Thyroid gland (tissue), 4 donors: ENCODE measurements at places on chromosomes 4 and X. TPM values are rescaled to one million over a fixed set of nuclear protein-coding genes. Genes with fewer than 3 reads are reported as not detected.

DNA sequence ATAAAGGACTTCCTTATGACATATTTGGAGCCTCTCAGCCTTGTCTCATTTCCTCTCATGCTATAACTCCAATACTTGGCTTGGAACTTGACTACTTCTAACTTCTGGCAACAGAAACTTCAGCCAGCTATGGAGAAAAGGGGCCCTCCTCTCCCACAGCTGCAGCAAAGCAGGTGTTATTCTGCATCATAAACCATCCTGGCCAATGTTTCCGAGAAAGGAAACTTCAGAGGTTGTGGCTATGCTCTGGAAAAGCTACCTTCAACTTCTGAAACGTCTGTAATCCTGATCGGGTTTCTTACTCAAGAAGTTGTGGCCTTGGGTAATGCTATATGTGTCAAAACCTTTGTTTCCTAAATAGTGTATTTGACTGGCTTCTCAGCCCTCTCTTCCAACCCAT is 109.5 kb upstream of the CDX4 start:
- no peak for DNase-seq
- H3K4me3 ChIP-seq = no peak overlapping the region

The PCSK1N gene
- 4.0 TPM for total RNA-seq

DNA sequence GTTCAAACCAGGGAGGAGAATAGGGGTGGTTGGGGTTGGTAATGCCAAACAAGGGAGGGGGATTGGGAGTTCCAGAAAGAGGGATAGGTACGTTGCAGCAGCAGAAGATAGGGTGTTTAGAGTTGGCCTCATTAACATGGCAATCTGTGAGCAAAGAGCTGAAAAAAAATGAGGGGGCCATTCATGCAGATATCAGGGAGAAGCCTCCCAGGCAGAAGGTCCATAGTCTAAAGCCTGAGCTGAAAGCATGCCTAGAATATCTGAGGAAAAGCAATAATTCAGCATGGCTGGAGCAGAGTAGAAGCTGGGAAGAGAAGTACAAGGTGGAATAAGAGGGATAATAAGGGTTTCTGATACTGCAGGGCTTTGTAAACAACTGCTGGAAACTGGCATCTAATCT is 550.9 kb upstream of the LCORL start:
- no peak overlapping the region for H3K4me3 ChIP-seq
- H3K36me3 ChIP-seq = no peaks in the 10 kb centered on the region
- no peaks in the 10 kb centered on the region for H3K27me3 ChIP-seq
- no peak for DNase-seq
- H3K4me1 ChIP-seq = no peaks in the 10 kb centered on the region

The TMPRSS11B gene
- total RNA-seq = not detected

The GABRG1 gene
- 0.13 TPM for total RNA-seq

GRCh38 chr4:146470604-146471003 is 51.1 kb downstream of the SLC10A7 start:
- H3K4me1 ChIP-seq = no peaks in the 10 kb centered on the region
- H3K27ac ChIP-seq = no peak overlapping the region
- H3K36me3 ChIP-seq = no peaks in the 10 kb centered on the region
- no peak overlapping the region for H3K4me3 ChIP-seq
- no peaks in the 10 kb centered on the region for H3K27me3 ChIP-seq

- no peak for DNase-seq
- H3K27me3 ChIP-seq = no peaks in the 10 kb centered on the region
- H3K36me3 ChIP-seq = no peaks in the 10 kb centered on the region
- peaks cover 9% of the 10 kb centered on the region for H3K4me1 ChIP-seq
- H3K4me3 ChIP-seq = no peak overlapping the region
These were observed 50.0 kb downstream of the SLC7A11 start for GRCh38 chr4:138192113-138192512.

DNA sequence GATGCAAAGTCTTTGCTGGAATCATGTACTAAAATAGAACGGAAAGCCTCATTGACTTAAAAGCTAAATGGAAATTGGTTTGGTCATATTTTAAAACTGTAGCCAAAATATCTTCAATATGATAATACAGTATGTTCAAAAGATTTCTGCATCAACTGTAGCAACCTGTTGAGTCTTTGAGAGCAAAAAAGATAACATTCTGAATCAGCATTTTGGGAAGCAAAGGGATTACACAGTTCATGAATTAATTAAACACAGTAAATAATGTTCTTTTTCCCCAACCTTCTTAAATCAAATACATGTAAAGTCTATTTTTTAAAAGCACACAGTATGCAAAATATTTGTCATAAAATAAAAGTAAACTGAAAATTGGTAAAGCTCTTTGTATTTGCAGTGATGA is 50.5 kb downstream of the DCHS2 start:
- no peak for DNase-seq
- no peak overlapping the region for H3K4me3 ChIP-seq
- H3K36me3 ChIP-seq = no peaks in the 10 kb centered on the region
- no peaks in the 10 kb centered on the region for H3K27me3 ChIP-seq
- no peaks in the 10 kb centered on the region for H3K4me1 ChIP-seq

DNA sequence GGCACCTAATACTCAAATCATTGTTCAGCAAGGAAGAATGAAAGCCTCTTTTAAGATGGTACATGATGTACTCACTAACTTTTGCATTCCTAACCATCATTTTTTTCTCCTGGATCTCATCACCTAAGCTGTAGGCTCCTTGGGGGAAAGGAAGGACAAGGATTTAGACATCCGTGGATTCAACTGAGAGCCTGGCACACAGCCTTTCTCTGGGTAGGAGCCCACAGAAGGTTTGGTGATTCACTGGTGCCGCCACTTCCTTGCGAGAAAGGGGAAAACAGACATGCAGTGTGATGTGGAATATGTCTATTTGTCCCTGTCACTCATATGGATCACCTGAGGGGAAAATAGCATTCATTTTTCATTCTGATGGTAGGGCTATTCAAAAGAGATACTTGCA is 147.3 kb downstream of the PCDH7 start:
- H3K4me3 ChIP-seq = no peak overlapping the region
- H3K27ac ChIP-seq = no peak overlapping the region
- no peaks in the 10 kb centered on the region for H3K27me3 ChIP-seq
- no peak for DNase-seq
- no peaks in the 10 kb centered on the region for H3K36me3 ChIP-seq
- no peaks in the 10 kb centered on the region for H3K4me1 ChIP-seq

GRCh38 chrX:63349307-63349706 is 1.8 kb downstream of the SPIN4 start:
- no peak for DNase-seq
- H3K4me3 ChIP-seq = no peak overlapping the region
- no peak overlapping the region for H3K27ac ChIP-seq
- H3K27me3 ChIP-seq = no peaks in the 10 kb centered on the region
- no peaks in the 10 kb centered on the region for H3K36me3 ChIP-seq
- no peaks in the 10 kb centered on the region for H3K4me1 ChIP-seq

DNA sequence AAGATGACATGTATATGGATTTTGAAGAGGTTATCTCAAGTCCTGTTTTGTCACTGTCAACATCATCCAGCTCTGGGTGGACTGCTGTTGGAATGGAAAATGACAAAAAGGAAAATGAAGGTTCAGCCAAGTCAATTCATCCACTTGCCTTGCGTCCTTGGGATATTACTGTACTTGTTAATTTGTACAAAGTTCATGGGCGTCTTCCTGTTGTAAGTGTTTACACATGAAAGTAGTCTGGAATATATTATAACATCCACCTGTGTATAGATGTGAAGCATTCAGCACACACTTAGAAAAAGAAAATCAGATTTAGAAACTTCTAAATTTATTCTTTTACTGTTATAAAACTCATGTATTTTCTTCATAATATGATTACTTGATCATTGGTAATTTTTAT is 67.2 kb downstream of the BLTP1 start:
- H3K4me3 ChIP-seq = no peak overlapping the region
- peaks cover 12% of the 10 kb centered on the region for H3K36me3 ChIP-seq
- no peak overlapping the region for H3K27ac ChIP-seq

GRCh38 chrX:154426916-154427770 is 1.3 kb upstream of the ATP6AP1 start:
- H3K27ac ChIP-seq = no peak overlapping the region
- no peaks in the 10 kb centered on the region for H3K36me3 ChIP-seq
- no peaks in the 10 kb centered on the region for H3K27me3 ChIP-seq
- no peak for DNase-seq

The RPL36A gene
- total RNA-seq = 994 TPM

GRCh38 chr4:73711989-73712388 is 28.4 kb upstream of the CXCL8 start:
- no peak overlapping the region for H3K4me3 ChIP-seq
- H3K4me1 ChIP-seq = peaks cover 13% of the 10 kb centered on the region
- H3K27me3 ChIP-seq = no peaks in the 10 kb centered on the region
- DNase-seq = no peak
- H3K36me3 ChIP-seq = no peaks in the 10 kb centered on the region
- H3K27ac ChIP-seq = no peak overlapping the region

DNA sequence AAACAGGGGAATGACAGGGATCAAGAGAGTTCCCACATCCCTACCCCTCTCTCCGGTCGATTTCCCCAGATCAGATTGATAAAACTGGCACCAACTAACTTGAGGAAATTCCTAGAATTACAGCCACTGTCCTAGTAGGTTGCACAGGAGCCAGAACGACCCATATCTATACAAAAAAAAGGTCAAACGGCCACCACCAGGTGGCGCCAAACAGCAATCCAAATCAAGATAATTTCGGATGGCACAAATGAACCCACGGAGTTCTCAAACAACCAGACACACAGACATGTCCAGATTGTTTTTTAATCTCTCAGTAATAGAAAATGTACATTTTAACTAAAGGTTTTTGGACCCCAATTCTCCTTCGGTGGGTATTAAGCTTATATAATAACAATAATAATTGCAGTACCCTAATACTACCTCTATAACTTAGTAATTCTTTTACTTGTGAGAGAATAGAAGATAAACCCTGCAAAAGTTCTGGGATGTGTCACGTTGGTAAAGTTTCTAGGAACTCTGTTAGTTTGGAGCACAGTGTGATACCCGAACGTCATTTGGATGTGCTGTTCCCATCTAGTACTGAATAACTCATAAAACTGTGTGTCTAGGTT is 212.6 kb downstream of the SPOCK3 start:
- peak; percentile 57 for DNase-seq
- H3K4me1 ChIP-seq = no peaks in the 10 kb centered on the region
- no peaks in the 10 kb centered on the region for H3K27me3 ChIP-seq

GRCh38 chr4:38164346-38164745 is 204.1 kb downstream of the PTTG2 start:
- no peak overlapping the region for H3K27ac ChIP-seq
- H3K27me3 ChIP-seq = no peaks in the 10 kb centered on the region
- H3K36me3 ChIP-seq = no peaks in the 10 kb centered on the region
- H3K4me3 ChIP-seq = no peak overlapping the region
- no peak for DNase-seq

The IL1RAPL2 gene
- total RNA-seq = not detected

DNA sequence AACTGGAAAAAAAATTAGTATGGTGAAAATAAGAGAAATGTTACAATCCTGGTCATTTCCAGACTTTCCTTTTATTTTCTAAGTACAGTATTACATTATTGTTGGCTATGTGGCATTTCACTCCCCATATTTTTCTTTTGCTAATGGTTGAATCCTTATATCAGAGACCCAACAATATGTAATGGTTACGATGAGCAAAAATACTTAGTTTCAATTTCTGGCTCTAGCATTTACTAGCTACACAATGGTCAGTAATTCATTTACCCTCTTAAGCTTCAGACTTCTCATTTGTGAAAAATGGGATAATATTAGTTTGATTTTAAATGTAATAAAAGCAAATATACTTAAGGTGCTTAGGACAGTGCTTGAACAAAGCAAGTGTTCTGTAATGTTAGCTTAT is 942.9 kb upstream of the PABPC4L start:
- no peak overlapping the region for H3K27ac ChIP-seq
- no peak for DNase-seq
- no peaks in the 10 kb centered on the region for H3K4me1 ChIP-seq
- no peaks in the 10 kb centered on the region for H3K27me3 ChIP-seq
